Suppressor macrophage (primary cell): ENCODE measurements at places on chromosomes 5 and 9.

- peak; percentile 31 for DNase-seq
Observed at GRCh38 chr9:93577078-93577974, 942 bp downstream of the PHF2 start.

GRCh38 chr5:132773601-132774355 lies 3.3 kb downstream of the SEPTIN8 start:
- no peak for DNase-seq

GRCh38 chr9:135079018-135079417 lies 8.4 kb upstream of the OLFM1 start:
- no peak for DNase-seq

DNA sequence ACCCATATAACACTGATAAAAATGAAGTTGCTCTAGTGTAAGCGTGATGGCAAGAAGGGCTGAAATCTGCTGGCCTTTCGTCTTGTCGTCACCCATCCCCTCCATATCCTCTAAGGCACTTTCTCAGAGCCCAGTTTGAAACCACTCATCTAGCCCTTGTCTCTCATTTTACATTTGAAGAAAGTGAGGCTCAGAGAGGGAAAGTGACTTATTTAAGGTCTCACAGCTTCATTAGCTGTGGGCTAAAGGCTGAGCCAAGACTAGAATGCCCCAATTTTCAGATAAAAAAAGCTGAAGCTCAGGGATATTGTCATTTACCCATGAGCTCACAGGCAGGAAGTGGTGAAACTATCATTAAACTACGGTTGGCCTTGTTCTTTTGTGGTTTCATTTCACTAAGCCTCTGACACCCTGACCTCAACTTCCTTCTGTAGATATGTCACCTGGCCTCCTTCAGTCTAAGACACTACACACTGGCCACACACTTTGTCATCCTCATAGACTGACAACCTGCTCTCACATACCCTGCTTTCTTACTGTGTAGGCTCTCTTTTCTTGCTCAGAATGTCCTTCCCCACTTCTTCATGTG lies 176.7 kb upstream of the DMAC1 start:
- DNase-seq: peak; percentile 72

DNA sequence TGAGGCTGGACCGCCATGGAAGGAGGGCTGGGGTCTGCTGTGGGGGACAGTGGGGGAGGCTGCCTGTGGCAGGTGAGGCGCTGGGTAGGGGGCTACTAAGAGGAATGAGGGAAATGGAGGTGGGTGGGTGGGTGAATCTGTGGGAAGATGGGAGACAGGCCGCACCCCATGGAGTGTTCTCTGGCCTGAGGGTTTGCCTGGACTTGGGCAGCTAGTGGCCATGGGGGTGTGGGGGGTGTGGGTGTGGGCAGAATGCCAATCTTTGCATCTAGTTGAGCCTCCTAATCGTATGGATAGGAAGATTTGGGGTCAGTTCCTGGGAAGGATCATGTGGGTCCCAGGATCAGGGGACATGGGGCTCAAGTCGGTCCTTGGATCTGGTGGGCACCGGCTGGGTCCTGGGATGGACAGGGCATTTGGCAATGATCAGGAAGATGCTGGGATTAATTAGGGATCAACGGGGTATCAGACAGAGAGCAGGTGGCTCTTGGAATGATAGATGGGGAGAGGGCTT lies 518 bp downstream of the ZDHHC12 start:
- no peak for DNase-seq

DNA sequence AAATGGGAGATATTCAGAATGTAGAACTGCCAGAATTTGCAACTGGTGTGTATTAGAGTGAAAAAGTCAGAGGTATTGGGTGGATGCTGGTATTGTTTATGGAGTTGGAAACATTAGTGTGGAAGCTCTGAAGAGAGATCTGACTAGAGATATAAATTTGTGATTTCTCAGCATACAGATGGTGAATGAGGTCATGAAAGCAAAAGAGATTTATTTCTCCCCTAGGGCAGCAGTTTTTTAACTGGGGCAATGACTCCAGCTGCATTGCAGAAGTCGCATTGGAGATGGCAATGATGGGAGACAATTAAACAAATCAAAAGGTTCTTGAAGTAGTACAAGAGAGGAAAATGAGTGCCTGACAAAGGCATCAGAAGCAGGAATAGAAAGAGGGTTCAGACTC lies 64.9 kb downstream of the CETN3 start:
- DNase-seq: no peak

- no peak for DNase-seq
Observed at GRCh38 chr5:16842896-16843295, 93.2 kb downstream of the MYO10 start.

- DNase-seq: no peak
Observed at GRCh38 chr5:158398360-158399201, 539.6 kb upstream of the CLINT1 start.

DNA sequence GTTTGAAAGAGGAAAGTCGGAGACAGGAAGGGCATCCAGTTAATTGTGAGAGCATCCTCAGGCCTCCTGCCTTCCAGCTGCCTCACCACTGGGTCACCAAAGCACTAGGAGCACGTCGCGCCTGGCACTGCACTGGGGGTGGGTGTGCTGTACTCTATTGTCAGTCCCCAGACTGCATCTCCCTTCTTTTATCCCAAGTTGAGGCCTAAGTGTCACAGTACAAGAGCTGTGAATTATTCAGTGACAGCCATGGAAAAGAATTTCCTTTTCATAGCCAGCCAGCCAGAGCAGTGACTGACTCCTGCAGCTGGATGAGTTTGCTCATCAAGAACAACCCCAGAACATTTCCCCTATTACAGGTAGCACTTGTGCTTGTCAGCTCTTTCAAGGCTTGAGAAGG lies 16.3 kb downstream of the CLTA start:
- no peak for DNase-seq

DNA sequence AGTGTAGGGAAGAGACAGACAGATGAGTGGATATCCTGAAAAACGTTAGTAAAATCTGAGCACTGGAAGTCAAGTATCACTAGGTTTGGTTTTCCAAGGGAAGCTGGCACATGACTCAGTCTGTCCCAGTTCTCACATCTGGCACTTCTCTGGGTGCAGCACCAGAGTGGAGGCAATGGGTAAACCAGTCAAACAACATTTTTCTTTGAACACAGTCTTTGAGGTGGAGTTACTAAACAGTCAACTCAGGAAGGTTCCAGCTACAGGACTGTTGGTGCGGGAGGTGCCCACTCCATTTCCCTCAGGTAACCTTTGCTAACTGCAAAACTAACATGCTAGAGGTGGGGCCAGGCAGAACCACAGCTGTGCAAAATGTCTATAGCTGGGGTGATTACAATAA lies 301.4 kb upstream of the RFX3 start:
- DNase-seq: no peak

DNA sequence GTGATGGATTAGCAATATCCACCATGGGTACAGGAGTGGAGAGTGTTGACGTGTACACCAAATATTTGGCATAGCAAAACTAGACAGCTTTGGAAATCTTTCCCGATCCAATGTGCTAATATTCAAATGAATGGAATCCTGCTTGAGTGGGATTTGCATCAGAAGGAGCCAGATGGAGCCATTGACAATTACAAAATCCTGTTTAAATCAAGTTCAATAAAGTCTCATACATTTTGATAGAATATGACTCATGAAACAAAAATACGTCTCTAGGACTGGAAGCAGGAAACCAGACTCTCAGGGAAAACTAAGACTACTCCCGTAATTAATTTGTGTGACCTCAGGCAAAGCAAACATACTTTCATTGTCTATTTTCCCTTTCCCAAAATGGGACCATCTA lies 13.0 kb downstream of the TNC start:
- DNase-seq: no peak

DNA sequence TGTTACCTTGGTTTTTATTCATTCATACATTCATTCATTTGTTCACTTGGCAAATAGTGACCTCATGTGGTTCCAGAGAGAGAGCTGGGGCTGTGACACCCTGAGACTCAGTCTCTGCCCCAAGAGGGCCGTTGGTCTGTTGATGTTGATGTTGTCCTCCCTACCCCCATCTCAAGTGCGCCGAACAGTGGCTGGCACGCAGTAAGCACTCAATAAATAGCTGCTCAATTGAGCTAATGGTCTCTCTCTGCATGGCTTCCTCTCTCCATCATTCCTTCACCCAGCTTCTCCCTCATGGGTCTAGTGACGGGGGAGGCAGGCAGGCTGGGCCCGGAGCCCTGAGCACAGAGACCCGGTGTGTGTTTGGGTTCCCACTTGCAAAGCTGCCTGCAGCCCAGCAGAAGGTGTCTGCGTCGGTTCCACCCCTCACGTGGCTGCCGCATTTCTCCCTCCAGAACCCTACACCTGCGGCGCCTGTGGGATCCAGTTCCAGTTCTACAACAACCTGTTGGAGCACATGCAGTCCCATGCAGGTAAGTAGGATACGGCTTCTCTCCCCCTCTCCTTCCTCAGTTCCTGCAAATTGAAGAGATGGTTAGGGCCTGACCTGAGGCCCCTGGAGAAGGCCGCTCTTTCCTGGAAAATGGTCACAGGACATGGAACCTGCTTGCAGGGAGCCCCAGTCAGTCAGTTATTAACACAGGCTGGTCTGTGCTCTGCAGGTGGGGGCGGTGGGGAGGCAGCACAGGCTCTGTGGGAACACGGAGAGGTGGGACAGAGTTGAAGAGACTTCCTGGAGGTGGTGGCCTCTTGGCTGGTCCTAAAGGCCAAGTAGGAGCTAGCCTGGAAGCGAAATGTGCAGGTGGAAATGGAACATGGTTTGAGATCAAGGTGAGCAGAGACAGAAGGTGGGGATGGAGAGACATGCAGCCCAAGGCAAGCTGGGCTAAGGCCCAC lies 42.0 kb downstream of the AMBP start:
- DNase-seq: no peak

DNA sequence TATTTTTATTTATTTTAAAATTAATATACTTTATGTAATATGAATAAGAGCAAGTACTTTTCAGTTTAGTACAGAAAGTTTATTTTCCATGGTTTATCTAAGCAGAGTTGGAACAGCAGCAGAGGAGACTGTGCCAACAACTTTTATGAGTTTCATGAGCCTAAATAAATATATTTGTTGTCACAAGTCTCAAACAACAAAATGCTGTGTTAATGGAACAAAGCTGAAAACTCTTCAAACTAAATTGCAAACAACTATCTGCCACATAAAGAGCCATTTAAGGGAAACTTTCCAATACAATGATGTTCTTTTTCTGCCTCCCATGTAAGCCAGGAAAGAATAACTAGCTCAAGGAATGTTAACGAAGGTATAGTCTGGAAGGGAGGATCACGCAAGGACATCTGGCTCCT lies 96.1 kb downstream of the FBN2 start:
- no peak for DNase-seq

GRCh38 chr5:125042261-125042890 lies 295.9 kb upstream of the ZNF608 start:
- no peak for DNase-seq

DNA sequence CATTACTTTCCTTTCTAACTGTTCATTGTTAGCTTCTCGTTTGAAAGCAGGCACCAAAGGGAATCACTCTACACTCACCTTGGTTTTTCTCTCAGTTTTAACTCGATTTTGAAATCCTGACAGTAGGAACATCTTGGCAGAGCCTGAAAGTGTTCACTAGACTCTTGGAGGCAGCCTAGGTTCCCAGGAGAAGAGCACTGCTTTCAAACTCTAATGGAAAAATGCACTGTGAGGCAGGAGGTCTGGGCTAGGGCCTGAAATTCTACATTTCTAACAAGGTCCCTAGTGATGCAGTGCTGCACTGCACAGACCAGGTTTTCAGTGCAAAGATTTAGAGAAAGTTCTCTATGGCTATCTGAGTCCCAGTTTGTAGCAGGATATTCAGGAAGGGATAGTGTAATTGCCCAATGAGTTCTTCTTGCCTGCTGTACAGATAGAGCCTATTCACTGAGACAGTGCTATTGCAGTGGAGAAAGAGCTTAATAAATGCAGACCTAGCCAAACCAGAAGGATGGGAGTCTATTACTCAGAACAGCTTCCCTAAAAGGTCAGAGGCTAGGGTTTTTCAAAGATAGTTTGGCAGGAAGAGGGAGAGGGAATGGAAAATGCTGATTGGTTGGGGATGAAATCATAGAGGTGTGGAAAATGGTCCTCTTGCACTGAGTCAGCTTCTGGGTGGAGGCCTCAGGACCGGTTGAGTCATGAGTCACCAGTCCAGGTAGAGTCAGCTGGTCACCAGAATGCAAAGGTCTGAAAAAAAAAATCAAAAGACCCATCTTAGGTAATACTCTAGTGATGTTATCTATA lies 153.9 kb downstream of the GPBP1 start:
- peak; percentile 56 for DNase-seq

GRCh38 chr9:36204906-36205547 lies 14.3 kb downstream of the CLTA start:
- DNase-seq: no peak

- no peak for DNase-seq
Observed at GRCh38 chr5:67802766-67803165, 412.8 kb upstream of the PIK3R1 start.

DNA sequence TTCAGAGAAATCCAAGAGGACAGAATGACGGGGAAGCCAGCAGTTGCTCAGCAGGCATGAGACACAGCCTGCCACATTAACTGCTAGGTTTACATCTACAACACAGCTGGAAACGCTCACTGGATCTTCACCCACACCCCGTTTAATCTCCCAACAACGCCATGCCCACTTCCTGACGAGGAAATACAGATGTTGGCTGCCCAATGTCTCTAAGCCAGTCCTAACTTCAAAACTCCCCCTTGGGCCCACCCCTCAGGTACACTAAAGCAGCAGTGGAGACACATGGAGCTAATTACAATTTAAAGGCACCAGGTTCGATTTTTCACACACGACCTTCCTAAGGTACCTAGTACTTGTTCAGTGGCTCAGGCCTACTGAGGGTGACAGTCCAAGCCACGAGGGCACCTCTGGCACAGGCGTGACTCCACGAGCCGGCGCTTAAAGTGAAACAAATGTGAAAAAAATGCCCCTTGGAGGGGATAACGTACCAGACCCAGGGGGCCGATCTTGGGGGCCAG lies 904 bp downstream of the RPL12 start:
- peak; percentile 26 for DNase-seq

DNA sequence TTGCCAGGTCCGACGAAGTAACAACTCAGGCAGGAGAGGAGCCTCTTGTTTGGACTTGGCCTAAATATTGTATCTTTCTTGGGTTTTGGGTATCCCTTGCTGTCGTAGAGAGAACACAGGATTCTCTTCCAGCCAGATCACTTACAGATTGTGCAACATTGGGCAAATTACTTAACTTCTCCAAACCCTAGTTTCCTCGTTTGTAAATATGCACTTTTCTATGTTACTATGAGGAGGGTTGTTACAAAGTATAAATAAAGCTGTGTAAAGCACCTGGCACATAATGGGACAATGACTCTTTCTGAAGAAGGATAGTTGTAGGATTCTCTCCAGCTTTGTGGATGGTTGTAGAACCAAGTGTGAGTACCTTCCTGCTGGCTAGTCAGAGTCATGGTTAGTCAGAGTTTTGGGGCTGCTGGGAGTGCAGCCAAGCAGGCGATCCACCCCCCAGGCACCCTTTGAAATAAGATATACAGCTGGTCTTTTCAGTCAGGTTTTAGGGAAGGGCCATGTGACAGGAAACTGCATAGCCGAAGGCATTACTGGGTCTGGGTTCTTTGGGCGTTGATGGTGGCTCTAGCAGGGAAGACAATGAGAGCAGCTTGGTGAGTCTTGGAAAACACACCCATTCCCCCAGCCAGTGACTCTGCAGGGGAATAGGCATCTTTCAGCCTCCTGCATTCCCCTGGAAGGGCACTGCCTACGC lies 49.9 kb upstream of the GDNF start:
- peak; percentile 5 for DNase-seq

- no peak for DNase-seq
Observed at GRCh38 chr9:81729135-81729534, 39.8 kb upstream of the TLE1 start.
